Thoracic aorta (tissue), 2 donors: ENCODE measurements at places on chromosomes 16 and 17. TPM values are rescaled to one million over a fixed set of nuclear protein-coding genes. Genes with fewer than 3 reads are reported as not detected.

GRCh38 chr17:41483531-41483930 is 2.6 kb upstream of the KRT35 start:
- no peaks in the 10 kb centered on the region for H3K4me1 ChIP-seq
- no peak overlapping the region for H3K4me3 ChIP-seq
- H3K27me3 ChIP-seq, result no peaks in the 10 kb centered on the region
- H3K36me3 ChIP-seq, result no peaks in the 10 kb centered on the region
- no peak overlapping the region for H3K27ac ChIP-seq

GRCh38 chr17:3794557-3795389 is 6.2 kb downstream of the ITGAE start:
- H3K36me3 ChIP-seq, result no peaks in the 10 kb centered on the region
- no peak overlapping the region for H3K4me3 ChIP-seq
- no peak for DNase-seq
- H3K4me1 ChIP-seq, result peaks cover 6% of the 10 kb centered on the region

TENT4B gene
- 15.0 TPM for total RNA-seq

DNA sequence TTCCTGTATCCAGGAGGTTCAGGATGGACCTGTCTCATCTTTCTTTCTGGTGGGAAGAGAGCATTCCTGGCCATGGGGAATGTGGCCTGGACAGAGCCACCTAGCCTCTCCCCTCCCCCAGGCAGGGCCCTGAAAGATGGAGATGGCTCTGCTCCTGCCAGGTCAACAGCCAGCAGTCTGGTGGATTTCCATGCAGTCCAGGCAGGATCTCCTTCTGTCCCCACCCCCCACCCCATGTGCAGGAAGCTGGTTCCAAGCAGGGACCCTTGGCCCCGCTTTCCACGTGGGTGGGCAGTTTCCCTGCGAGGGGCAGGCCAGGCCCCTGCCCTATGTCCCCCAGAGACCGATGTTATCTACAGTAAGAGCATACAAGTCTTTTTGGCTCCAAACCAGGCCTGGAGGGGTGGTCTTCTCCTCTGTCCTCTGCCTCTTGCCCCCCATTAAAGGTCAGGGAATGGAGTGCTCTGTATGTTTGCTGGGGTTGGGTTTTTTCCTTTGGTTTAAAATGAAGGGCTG is 240.5 kb downstream of the SEC14L1 start:
- no peak overlapping the region for H3K4me3 ChIP-seq
- H3K27me3 ChIP-seq, result no peaks in the 10 kb centered on the region
- no peak overlapping the region for H3K27ac ChIP-seq
- H3K36me3 ChIP-seq, result no peaks in the 10 kb centered on the region

- DNase-seq, result no peak
- peak overlapping the region; percentile 5 for H3K4me3 ChIP-seq
- H3K4me1 ChIP-seq, result peaks cover 14% of the 10 kb centered on the region
- H3K27me3 ChIP-seq, result no peaks in the 10 kb centered on the region
Measured at GRCh38 chr17:31509095-31509804, 117.8 kb downstream of the RAB11FIP4 start.

- H3K4me3 ChIP-seq, result no peak overlapping the region
- H3K4me1 ChIP-seq, result peaks cover 70% of the 10 kb centered on the region
- DNase-seq, result no peak
- peak overlapping the region; percentile 41 for H3K27ac ChIP-seq
- peaks cover 12% of the 10 kb centered on the region for H3K36me3 ChIP-seq
Measured at GRCh38 chr17:2063261-2064146, 8.6 kb downstream of the HIC1 start.

DNA sequence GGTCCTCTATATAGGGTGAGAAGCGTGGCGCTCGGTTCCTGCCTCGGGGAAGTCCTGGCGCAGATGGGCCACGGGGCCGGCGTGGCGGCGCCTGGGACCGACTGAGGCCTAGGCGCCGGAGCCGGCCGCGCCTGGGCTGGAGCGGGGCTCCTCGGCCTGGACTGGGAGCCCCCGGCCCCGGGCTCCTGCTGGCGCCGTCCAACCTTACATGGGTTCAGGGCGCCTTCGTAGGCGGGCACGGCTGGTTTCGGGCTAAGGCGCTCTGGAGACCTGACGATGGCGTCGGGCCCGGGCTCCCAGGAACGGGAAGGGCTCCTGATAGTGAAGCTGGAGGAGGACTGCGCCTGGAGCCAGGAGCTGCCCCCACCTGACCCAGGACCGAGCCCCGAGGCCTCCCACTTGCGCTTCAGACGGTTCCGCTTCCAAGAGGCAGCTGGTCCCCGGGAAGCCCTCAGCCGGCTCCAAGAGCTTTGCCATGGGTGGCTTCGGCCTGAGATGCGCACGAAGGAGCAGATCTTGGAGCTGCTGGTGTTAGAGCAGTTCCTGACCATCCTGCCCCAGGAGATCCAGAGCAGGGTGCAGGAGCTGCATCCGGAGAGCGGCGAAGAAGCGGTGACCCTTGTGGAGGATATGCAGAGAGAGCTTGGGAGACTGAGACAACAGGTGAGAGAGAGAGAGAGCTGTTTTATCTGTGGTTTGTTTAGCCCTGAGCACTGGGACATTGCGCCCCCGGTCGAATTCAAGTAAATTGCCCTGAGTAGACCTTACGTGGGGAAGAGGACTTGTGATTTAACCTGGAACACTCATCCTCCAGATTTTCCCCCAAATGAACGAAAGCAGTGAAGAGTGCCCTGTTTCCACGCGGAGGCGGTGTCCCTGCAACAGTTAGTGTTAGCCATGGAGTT is 504 bp downstream of the ZNF263 start:
- peak overlapping the region; percentile 99 for H3K27ac ChIP-seq
- no peaks in the 10 kb centered on the region for H3K27me3 ChIP-seq
- peaks cover 28% of the 10 kb centered on the region for H3K4me1 ChIP-seq

- DNase-seq, result no peak
- no peaks in the 10 kb centered on the region for H3K27me3 ChIP-seq
- H3K36me3 ChIP-seq, result no peaks in the 10 kb centered on the region
- no peak overlapping the region for H3K4me3 ChIP-seq
- no peaks in the 10 kb centered on the region for H3K4me1 ChIP-seq
- no peak overlapping the region for H3K27ac ChIP-seq
Measured at GRCh38 chr17:10767232-10767631, 36.7 kb downstream of the TMEM238L start.

GRCh38 chr17:13306310-13306962 is 288.6 kb upstream of the ELAC2 start:
- DNase-seq, result no peak
- H3K4me3 ChIP-seq, result no peak overlapping the region
- H3K27ac ChIP-seq, result no peak overlapping the region
- H3K4me1 ChIP-seq, result no peaks in the 10 kb centered on the region
- H3K27me3 ChIP-seq, result no peaks in the 10 kb centered on the region
